B cell (primary cell): ENCODE measurements at places on chromosomes 6 and 20. TPM values are rescaled to one million over a fixed set of nuclear protein-coding genes. Genes with fewer than 3 reads are reported as not detected.

DNA sequence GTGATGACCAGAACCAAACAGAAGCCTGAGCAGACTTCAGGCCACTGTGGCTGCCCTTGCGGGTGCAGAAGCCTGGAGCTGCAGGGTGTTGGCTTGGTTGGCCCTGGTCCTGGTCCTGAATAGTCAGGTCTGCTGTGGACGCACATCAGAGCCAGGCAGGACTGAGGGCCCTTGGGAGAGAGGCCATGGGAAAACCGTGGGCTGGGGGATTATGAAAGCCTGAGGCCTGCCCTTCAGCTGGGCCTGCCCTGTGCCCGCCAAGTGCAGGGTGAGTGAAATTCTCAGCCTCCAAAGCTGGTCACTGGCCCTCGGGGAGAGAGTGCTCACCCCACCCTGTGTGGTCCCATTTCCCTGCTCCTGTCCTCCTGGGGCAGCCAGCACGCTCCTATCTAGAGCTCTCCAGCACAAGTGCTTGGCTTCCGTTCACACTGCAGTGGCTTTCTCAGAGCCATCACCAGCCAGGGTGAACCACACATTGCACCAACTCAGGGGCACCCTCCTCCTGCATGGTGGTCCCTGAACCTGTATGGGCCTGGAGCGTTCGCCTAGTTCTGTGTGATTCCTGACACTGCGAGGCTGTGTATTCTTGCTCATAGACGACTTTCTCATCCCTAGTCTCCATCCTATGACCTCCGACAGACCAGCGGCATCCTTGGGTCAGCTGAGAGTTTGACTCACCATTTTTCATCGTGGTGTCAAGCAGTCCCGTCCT, 146.1 kb downstream of the TTLL2 start:
- no peak overlapping the region for H3K4me3 ChIP-seq
- no peak for DNase-seq
- H3K27ac ChIP-seq = no peak overlapping the region
- no peaks in the 10 kb centered on the region for H3K36me3 ChIP-seq

GRCh38 chr6:63963769-63964315, 328.2 kb downstream of the PHF3 start:
- H3K36me3 ChIP-seq = no peaks in the 10 kb centered on the region
- DNase-seq = no peak
- no peaks in the 10 kb centered on the region for H3K4me1 ChIP-seq
- no peaks in the 10 kb centered on the region for H3K27me3 ChIP-seq

DNA sequence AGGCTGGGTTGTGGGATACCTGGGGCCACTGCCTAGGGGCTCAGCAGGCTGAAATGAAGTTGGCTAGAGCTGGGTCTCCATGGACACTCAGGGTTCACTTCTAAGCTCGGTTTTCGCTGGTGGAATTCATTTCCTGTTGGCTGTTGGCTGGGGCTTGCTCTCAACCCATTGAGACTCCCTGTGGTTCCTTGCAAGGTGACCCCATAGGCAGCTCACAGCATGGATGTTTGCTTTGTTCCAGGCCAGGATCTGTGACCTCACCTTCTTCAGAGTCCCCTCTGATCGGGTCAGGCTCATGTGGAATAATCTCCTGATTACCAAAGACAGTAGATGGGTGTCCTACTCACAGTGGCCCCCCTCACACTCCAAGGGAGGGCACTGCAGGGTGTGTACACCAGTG, 229.3 kb downstream of the QKI start:
- no peak for DNase-seq
- H3K4me1 ChIP-seq = no peaks in the 10 kb centered on the region
- H3K4me3 ChIP-seq = no peak overlapping the region
- peaks cover 2% of the 10 kb centered on the region for H3K27me3 ChIP-seq
- no peaks in the 10 kb centered on the region for H3K36me3 ChIP-seq
- no peak overlapping the region for H3K27ac ChIP-seq

GRCh38 chr6:164331026-164331425, 916.5 kb downstream of the QKI start:
- H3K27me3 ChIP-seq = no peaks in the 10 kb centered on the region
- no peaks in the 10 kb centered on the region for H3K4me1 ChIP-seq
- no peaks in the 10 kb centered on the region for H3K36me3 ChIP-seq

DNA sequence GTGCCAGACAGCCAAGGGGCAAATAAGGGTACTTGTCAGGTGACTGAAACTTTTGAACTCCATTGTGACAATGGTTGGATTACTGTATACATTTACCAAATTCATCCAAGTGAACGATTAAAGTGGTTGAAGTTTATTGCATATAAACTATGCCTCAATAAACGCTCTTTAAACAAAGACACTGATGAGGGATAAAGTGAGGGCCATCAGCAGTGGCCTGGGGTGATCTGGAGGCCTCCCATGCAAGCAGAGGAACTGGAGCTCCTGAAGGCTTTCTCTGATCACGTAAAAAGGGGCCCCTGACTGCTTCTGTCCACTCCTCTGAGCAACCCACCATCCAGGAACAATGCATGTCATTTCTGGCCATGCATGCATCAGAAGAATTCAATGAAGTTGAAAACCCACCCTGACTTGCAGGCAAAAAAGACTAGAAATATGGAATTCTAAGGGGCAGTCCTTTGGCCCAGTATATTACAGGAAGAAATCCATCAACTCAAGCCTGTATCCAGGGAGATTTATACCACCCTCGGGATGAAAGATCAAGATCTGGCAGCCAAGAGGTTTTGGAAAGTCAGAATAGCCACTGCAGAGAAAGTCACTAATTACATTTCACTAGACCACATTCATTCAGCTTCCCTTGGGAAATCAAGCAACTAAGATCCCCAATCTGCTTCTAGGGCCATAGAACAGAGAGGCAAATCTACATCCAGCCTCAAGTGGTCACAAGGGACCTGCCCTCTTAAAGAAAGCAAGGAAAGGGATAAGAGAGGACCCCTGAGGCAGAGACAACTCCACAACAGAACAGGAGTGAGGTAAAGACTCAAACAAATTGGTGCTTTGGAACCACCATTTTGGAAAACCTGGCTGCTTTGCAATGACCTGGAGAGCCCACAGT, 31.7 kb upstream of the RAB22A start:
- no peak overlapping the region for H3K27ac ChIP-seq
- H3K4me1 ChIP-seq = no peaks in the 10 kb centered on the region
- no peaks in the 10 kb centered on the region for H3K36me3 ChIP-seq
- no peaks in the 10 kb centered on the region for H3K27me3 ChIP-seq
- no peak overlapping the region for H3K4me3 ChIP-seq

- H3K4me1 ChIP-seq = peaks cover 8% of the 10 kb centered on the region
- no peak overlapping the region for H3K4me3 ChIP-seq
- no peak for DNase-seq
- H3K36me3 ChIP-seq = no peaks in the 10 kb centered on the region
- peaks cover 12% of the 10 kb centered on the region for H3K27me3 ChIP-seq
- H3K27ac ChIP-seq = no peak overlapping the region
Measured at GRCh38 chr20:50453533-50454244, 56.5 kb upstream of the PTPN1 start.

- no peaks in the 10 kb centered on the region for H3K27me3 ChIP-seq
- no peak overlapping the region for H3K27ac ChIP-seq
- DNase-seq = no peak
- no peak overlapping the region for H3K4me3 ChIP-seq
Measured at GRCh38 chr20:43744966-43745730, 18.3 kb upstream of the GTSF1L start.

GRCh38 chr6:159890792-159891191, at the start of gene MAS1:
MAS1 (plus strand) TSS chr6:159890988; CDS start chr6:159906956, 15,968 bp downstream.
- no peaks in the 10 kb centered on the region for H3K4me1 ChIP-seq
- no peak for DNase-seq
- H3K27ac ChIP-seq = no peak within 1 kb of the TSS
- peaks cover 2% of the 10 kb centered on the region for H3K27me3 ChIP-seq
- no peak within 1 kb of the TSS for H3K4me3 ChIP-seq

- no peaks in the 10 kb centered on the region for H3K27me3 ChIP-seq
- H3K27ac ChIP-seq = no peak overlapping the region
- no peak for DNase-seq
Measured at GRCh38 chr6:11108726-11109125, 2.8 kb downstream of the ERVFRD-1 start.

DNA sequence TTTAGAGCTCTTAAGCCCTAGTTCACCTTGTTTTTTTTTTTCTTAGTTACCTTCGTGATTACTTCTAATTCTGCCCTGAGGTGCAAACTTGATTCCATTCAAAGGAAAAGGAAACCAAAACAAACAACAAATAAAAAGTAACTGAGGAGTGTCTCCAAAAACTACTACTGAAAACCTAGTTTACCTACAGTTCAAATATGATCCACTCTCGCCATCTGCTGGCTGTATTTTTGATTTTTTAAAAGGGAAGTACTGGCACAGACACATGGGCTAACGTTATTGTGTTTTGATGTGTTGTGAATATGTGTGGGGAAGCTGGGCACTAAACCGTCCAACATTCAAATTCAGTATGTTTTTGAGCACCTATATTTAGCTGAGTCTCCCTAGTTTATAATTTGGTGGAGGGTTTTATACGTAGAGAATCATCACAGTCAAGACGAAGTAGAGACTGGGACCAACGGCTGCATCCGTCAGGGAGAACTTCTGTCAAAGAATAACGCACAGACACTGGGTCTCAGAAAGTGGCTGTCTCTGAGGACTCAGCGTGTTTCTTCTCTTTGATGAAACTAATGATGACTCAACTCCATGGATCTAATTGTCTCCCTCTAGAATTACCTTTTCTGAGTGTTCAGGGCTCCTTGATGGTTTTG, 373.5 kb upstream of the BTBD3 start:
- no peaks in the 10 kb centered on the region for H3K27me3 ChIP-seq
- no peaks in the 10 kb centered on the region for H3K36me3 ChIP-seq
- DNase-seq = peak; percentile 11
- no peaks in the 10 kb centered on the region for H3K4me1 ChIP-seq

DNA sequence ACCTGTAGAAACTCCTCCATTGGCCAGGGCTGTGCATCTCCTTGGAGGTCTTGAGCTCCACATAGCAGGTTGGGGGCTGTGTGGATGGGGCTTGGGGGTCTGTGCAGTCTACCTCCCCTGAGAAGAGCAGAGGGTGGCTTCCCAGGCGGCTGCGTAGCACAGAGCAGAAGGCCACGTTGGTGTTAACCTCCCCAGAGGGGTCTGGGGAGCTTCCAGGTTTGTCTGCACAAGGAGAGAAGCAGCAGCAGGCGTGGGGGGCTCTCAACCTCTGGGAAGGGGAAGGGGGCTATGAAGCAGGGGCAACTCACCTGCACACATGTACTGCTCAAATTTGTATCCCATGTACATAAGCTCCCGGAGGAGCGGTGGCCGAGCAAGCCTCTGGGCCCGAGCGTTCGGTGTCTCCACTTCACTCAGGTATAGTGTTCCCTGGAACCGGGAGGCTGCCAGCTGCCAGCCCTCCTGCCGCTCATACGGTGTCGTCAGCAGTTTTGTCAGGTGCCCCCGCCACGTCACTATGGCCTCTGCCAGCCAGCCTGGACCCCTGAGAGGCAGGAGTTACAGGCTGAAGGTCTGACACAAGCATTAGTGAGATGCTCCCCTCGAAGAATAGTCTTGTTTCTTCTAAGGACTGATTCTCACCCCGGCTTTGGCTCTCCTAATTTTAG, 1.2 kb downstream of the DXO start:
- peak overlapping the region; percentile 100 for H3K27ac ChIP-seq
- peak; percentile 36 for DNase-seq
- peaks cover 44% of the 10 kb centered on the region for H3K36me3 ChIP-seq
- no peaks in the 10 kb centered on the region for H3K27me3 ChIP-seq

- no peak for DNase-seq
- H3K27me3 ChIP-seq = no peaks in the 10 kb centered on the region
- no peak overlapping the region for H3K4me3 ChIP-seq
- H3K27ac ChIP-seq = no peak overlapping the region
- no peaks in the 10 kb centered on the region for H3K4me1 ChIP-seq
- H3K36me3 ChIP-seq = no peaks in the 10 kb centered on the region
Measured at GRCh38 chr6:165545806-165546205, 117.2 kb downstream of the PDE10A start.

- H3K4me3 ChIP-seq = no peak overlapping the region
- H3K4me1 ChIP-seq = no peaks in the 10 kb centered on the region
- DNase-seq = no peak
- H3K36me3 ChIP-seq = no peaks in the 10 kb centered on the region
- no peak overlapping the region for H3K27ac ChIP-seq
Measured at GRCh38 chr6:163380216-163380615, 34.3 kb upstream of the QKI start.

DNA sequence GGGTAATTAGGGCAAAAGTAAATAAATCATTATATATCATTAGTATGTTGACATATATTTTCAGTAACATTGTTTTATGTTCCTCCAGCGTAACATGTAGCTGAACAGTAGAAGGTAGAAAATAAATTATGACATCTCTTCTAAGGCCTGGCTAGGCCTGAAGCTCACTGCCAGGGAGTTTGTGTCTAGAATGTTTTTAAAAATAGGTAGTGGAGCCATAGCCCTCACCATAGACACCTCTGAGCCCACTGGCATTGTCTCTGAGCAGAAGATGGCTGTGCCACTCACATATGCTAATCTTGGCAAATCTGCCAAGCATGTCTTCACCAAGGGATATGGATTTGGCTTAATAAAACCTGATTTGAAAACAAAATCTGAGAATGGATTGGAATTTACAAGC, 21.3 kb downstream of the FUCA2 start:
- no peak for DNase-seq
- no peak overlapping the region for H3K4me3 ChIP-seq
- H3K27ac ChIP-seq = no peak overlapping the region
- H3K4me1 ChIP-seq = no peaks in the 10 kb centered on the region
- no peaks in the 10 kb centered on the region for H3K36me3 ChIP-seq

GRCh38 chr6:125111219-125111983, 42.2 kb upstream of the TPD52L1 start:
- H3K36me3 ChIP-seq = no peaks in the 10 kb centered on the region
- no peak overlapping the region for H3K4me3 ChIP-seq
- no peak for DNase-seq
- H3K27me3 ChIP-seq = no peaks in the 10 kb centered on the region
- H3K27ac ChIP-seq = no peak overlapping the region
- H3K4me1 ChIP-seq = no peaks in the 10 kb centered on the region

- peak overlapping the region; percentile 75 for H3K27ac ChIP-seq
- no peaks in the 10 kb centered on the region for H3K36me3 ChIP-seq
- H3K4me3 ChIP-seq = no peak overlapping the region
- peaks cover 24% of the 10 kb centered on the region for H3K4me1 ChIP-seq
- no peaks in the 10 kb centered on the region for H3K27me3 ChIP-seq
Measured at GRCh38 chr6:156767603-156768467, 9.3 kb upstream of the ARID1B start.

DNA sequence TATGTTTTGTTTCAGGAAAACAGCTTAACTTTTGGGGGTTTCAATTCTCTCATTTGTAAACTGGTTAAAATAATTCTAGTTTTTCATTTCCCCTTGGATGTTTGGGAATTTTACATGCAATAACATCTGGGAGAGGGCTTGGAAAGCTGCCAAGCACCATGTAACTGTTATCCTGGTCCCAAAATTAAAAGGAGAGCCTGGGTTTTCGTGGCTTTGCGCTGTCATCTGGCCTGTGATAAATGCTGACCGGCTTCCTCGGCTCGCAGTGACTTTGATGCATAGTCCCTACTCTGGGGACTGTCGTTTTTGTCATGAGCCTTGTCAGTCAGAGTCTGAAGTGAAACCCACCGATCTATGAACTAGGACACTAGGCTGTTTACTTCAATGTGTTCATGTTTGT, 12.2 kb downstream of the SLC35F1 start:
- no peak overlapping the region for H3K4me3 ChIP-seq
- DNase-seq = no peak
- H3K27ac ChIP-seq = no peak overlapping the region
- peaks cover 9% of the 10 kb centered on the region for H3K27me3 ChIP-seq
- no peaks in the 10 kb centered on the region for H3K4me1 ChIP-seq

TRIM10 gene
- total RNA-seq = not detected in 2 replicates

TCF15 gene
- total RNA-seq = not detected in 2 replicates

SKIC2 gene
- 119 and 122 TPM in 2 replicates for total RNA-seq

MEI4 gene
- not detected in 2 replicates for total RNA-seq

MKKS gene
- 10.5 and 12.6 TPM in 2 replicates for total RNA-seq

C4B gene
- total RNA-seq = 3.8 and 7.4 TPM in 2 replicates

NKAIN2 gene
- total RNA-seq = not detected in 2 replicates

DDO gene
- total RNA-seq = not detected in 2 replicates

THBD gene
- total RNA-seq = not detected in 2 replicates

CFAP61 gene
- not detected in 2 replicates for total RNA-seq

C20orf144 gene
- 0.27 and 0.44 TPM in 2 replicates for total RNA-seq

CHRNA4 gene
- not detected in 2 replicates for total RNA-seq

FNDC11 gene
- 3.8 and 5.1 TPM in 2 replicates for total RNA-seq
